ENCODE measurements at places on chromosomes 3 and 15. TPM values are rescaled to one million over a fixed set of nuclear protein-coding genes. Genes with fewer than 3 reads are reported as not detected.

The DOCK3 gene
- total RNA-seq: 0.32 TPM

The ARNT2 gene
- total RNA-seq: 18.3 TPM

The HYAL1 gene
- total RNA-seq: 15.5 TPM

The PP2D1 gene
- not detected for total RNA-seq

The CX3CR1 gene
- total RNA-seq: under 0.01 TPM

The CYP8B1 gene
- total RNA-seq: not detected

The ALS2CL gene
- 4.9 TPM for total RNA-seq

The CD200 gene
- not detected for total RNA-seq

The IQCF5 gene
- not detected for total RNA-seq

The GUCA1C gene
- total RNA-seq: not detected

The CSTA gene
- 0.65 TPM for total RNA-seq

The C3orf20 gene
- total RNA-seq: 0.13 TPM

The HTR3E gene
- not detected for total RNA-seq

The GP5 gene
- total RNA-seq: under 0.01 TPM

The IL17RE gene
- total RNA-seq: 1.4 TPM

The SLC22A13 gene
- total RNA-seq: 0.86 TPM

The GOLGA8O gene
- total RNA-seq: 0.97 TPM

The GOLGA8T gene
- not detected for total RNA-seq

The HEG1 gene
- 128 TPM for total RNA-seq

The SERPINI2 gene
- total RNA-seq: not detected

The GABRR3 gene
- total RNA-seq: not detected

The LIPH gene
- total RNA-seq: under 0.01 TPM

The USP3 gene
- total RNA-seq: 55.3 TPM

The GOLGA8S gene
- 0.13 TPM for total RNA-seq
